ENCODE measurements at places on chromosomes 4 and X.

DNA sequence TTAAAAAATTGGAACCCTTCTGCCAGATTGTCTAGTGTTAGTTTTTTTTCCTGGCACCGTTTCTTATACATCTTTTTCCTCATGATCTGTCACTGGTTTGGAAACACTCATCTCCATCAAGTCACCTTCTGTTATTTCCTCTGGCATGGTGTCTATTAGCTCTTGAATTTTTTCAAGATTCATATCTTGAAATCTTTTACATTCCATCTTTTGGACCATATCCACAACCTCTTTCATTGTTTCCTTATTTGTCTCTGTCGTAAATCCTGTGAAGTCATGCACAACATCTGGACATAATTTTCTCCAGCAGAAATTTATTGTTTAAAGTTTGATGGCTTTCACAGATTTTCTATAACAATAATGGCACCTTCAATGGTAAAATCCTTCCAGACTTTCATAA lies 10.2 kb upstream of the TMEM185A start:
- no peak for DNase-seq

DNA sequence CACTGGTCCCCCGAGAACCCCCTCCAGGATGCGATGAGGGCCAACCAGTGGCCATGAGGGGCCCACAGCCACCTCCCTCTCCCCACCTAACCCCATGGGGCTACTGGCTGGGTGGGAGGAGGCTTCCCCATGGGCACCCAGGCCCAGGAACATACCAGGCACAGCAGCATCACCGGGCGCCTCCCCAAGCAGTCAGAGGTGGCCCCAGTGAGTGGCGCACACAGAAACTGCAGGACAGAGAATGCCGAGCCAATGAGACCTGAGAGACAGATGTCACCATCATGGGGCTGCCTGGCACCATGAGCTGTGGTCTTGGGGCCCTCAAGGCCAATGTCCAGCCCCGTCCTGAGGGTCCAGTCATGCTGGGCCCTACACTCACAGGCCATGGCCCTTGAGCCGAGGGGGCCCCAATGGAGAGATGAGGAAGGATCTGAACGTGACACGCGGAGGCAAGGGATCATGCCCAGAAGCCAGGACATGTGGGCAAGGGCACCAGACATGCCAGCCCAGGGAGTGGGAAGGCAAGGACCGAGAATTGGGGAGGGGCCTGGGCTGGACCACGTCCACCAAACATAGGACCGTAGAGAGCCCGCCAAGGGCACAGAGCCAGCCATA lies 30.1 kb downstream of the NOP14 start:
- DNase-seq: no peak

DNA sequence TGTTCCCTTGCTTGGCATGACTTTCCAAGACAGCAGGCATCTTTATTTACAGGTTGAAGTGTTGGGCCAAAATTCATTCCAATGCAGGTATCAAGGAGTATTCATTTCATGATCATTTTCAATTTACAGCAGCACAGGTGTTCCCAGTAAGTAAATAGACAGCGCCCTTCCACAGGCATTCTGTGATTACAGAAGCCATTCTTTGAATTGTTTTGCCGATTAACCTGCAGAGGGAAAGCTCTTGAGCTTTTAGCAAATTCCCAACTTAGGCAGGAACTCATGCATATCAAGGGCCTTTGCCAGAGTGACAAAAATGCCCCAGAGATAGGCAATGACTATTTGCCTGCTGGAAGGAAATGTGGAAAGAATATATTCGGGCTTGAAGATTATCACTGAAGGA lies 6.8 kb downstream of the TXK start:
- no peak for DNase-seq

DNA sequence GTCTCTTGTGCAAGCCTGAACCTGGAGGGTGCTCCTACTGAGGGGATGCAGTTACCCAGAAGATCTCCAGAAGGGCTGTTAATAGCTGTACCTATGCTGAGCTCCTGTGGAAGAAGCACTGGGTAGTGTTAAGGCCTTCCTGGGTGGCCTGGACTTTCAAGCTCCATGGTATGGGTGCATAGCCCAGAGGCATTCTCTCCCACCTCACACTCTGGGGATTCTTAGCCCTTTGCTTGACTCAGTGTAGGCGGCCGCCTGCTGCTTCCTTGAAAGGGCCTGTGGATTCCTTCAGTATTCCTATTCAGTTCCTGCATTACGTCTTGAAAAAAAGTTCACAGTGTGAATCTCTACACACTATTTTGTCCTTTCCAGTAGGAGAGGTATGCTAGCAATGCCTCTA lies 235.7 kb upstream of the MAGEB16 start:
- DNase-seq: no peak

DNA sequence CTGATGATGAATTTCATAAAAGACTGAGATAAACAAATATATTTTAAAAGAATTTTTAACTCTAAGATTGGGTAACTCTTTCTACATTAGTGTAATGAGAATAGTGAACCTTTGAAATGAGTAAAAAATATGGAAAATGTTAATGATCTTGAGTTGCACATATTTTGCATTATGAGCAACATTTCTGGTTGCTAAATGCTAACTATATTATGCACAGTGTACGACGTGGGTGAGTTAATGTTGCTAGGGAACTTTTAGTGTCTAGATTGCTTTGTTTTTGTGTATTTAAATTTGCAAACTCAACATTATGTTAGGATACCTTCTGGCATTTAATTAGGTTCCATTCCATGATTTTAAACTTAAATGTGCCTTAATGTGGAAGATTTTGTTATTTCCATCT lies 612.9 kb upstream of the GALNT7 start:
- no peak for DNase-seq

- DNase-seq: peak; percentile 25
Measured at GRCh38 chr4:52658641-52659000, 480 bp downstream of the USP46 start.

GRCh38 chrX:100863326-100863864 lies 10.8 kb downstream of the NOX1 start:
- DNase-seq: no peak

DNA sequence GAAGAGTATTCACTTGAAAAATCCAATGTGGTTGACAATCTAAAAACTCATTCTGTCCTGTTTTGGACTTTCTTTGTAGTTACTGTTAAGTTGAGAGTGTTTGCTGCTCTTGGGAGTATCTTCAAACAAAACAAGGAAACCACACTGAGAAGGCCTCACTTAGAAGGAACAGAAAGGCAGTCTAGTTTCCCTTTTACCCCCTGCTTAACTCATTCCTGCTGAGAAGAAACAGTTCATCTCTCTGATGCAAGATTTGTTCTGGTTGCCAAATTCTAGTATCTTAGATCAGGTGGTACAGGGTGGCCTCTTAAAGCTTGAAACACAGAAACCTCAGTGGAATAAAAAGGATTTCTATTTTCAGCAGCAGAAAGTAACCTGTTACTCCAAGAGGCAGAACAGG lies 41.4 kb downstream of the GUCY2F start:
- DNase-seq: no peak

GRCh38 chr4:99715286-99715685 lies 57.7 kb upstream of the C4orf54 start:
- no peak for DNase-seq

DNA sequence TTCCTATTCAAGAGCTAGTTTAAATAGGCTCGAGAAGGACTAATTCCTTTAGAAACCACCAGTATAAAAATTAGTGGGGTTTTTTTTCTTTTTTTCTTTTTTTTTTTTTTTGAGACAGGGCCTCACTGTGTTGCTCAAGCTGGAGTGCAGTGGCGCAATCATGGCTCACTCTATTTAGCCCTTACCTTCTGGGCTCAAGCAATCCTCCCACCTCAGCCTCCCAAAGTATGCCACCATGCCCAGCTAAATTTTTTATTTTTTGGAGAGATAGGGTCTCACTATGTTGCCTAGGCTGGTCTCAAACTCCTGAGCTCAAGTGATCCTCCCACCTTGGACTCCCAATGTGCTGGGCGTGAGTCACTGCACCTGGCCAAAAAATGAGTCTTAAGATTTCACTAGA lies 52.8 kb downstream of the APOO start:
- no peak for DNase-seq

GRCh38 chrX:119518371-119518770 lies 46.8 kb downstream of the STEEP1 start:
- no peak for DNase-seq

- DNase-seq: no peak
Measured at GRCh38 chrX:131854581-131854980, 168.5 kb upstream of the STK26 start.

DNA sequence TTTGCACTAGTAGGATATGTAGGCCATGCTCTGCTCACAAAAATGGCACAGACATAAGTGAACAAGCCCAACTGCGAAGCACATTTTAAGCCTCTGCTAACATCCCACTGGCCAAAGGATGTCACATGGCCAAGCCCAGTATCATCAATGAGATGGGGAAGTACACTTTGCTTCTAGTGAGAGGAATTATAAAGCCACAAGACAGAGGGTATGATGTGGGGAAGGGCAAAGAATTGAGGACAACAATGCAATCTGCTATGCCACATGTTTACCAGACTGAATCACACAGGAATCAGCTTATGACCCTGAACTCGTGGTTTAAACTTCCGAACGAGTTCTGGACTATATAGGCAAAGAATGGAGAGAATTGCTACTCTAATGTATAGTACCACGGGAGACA lies 39.1 kb downstream of the SUPT20HL1 start:
- DNase-seq: no peak

GRCh38 chr4:119035951-119036737 lies 99.5 kb upstream of the MYOZ2 start:
- DNase-seq: no peak

GRCh38 chr4:53538756-53539155 lies 52.5 kb downstream of the LNX1 start:
- DNase-seq: no peak

GRCh38 chrX:154354013-154354412 lies 20.4 kb downstream of the FLNA start:
- DNase-seq: no peak

- DNase-seq: no peak
Measured at GRCh38 chr4:178415925-178416324, 973.7 kb upstream of the AGA start.

GRCh38 chrX:120781403-120781802 lies 94.3 kb downstream of the CT47B1 start:
- no peak for DNase-seq

- DNase-seq: no peak
Measured at GRCh38 chr4:138275963-138276621, 33.9 kb upstream of the SLC7A11 start.

DNA sequence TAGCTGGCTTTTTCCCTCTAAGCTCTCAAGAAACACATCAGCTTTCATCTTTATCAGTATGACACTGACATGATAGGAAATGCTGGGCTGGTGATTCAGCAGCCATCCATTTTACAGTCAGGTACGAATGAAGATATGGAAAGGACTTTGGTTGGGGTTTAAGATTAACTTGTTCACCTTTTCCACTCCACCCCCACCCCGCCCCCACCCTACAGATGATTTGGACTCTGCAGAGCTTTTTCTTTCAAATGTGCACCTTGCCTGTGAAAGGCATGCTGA lies 132.6 kb downstream of the AKAP4 start:
- no peak for DNase-seq

GRCh38 chr4:27001398-27002164 lies 140.9 kb downstream of the STIM2 start:
- no peak for DNase-seq

DNA sequence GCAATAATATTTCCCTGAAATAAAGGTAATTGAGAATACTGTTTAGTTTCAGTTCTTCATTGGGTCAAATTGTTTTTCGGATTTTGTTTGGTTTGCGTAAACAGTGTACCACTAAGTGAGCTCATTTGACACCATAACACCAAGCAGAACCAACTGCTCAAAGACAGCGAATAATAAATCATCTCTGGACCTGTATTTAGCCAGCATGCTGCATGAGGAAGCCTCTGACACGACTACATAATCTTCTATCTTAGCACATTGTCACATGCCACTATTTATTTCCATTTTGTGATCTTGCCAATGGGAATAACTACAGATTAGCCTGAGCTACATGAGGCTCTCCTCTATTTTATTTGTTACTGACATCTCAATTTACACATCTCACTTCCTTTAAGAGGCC lies 12.1 kb upstream of the PRKG2 start:
- no peak for DNase-seq

- no peak for DNase-seq
Measured at GRCh38 chrX:41259516-41259915, 74.4 kb upstream of the DDX3X start.

GRCh38 chr4:168928346-168928745 lies 81.7 kb downstream of the CBR4 start:
- no peak for DNase-seq

DNA sequence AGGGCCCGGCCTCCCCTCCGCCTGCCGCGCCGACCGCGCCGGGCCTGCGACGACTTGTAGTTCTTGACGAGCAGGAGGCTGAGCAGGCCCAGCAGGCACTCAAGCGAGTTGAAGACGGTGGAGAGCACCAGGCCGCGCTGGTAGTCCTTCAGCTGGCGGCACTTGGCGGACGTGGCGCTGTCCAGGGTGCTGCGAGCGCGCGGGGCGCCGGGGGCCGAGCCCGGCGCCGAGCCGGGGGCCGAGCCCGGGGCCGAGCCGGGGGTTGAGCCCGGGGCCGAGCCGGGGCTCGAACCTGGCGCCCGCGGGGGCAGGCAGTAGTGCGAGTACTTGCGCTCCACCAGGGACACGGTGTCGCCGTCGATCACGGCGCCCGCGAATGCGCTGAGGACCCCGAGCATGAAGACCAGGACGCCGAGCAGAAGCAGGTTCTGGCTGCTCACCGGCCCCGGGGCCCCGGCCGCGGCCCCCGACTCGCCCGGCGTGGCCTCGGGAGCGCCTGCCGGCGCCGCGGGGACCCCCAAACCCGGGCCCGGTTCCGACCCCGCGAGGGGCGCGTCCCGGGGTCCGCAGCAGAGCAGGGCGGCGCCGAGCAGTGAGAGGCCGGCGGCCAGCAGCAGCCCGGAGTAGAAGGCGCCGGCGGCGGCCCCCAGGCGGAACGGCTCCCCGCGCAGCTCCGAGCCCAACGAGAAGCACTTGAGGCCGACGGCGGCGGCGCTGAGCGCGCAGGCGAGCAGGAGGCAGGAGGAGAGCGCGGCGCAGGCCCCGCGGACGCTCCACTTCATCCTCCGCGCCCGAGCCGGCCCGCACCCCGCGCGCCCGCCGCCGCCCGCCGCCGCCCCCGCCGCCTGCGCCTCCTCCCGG lies 584 bp downstream of the TMEM271 start:
- DNase-seq: peak; percentile 20

DNA sequence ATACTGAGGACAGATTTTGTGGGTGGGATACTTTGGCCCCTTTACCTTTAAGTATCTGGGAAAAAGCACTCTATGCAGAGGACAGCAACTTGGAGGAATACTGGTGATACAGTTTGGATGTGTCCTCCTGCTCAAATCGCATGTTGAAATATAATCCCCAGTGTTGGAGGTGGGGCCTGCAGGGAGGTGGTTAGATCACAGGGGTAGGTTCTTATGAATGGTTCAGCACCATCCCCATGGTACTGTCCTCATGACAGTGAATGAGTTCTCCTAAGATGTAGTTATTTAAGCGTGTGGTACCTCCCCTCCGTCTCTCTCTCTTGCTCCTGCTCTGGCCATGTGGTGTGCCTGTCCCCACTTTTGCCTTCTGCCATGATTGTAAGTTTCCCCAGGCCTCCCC lies 24.6 kb downstream of the GPAT3 start:
- no peak for DNase-seq

- DNase-seq: peak; percentile 2
Measured at GRCh38 chr4:24912252-24913118, at the start of gene CCDC149. Gene CCDC149, minus strand, starts transcription at chr4:24913042. Its CDS starts 178 bp downstream, at chr4:24912864.
